ENCODE measurements at places on chromosomes 2 and 18.

GRCh38 chr18:9419956-9420631 is 55.2 kb upstream of the RALBP1 start:
- no peak for DNase-seq

- no peak for DNase-seq
Measured at GRCh38 chr18:76937597-76937996, 115.2 kb downstream of the ZNF236 start.

- no peak for DNase-seq
Measured at GRCh38 chr2:177753682-177754491, 318.7 kb downstream of the PDE11A start.

DNA sequence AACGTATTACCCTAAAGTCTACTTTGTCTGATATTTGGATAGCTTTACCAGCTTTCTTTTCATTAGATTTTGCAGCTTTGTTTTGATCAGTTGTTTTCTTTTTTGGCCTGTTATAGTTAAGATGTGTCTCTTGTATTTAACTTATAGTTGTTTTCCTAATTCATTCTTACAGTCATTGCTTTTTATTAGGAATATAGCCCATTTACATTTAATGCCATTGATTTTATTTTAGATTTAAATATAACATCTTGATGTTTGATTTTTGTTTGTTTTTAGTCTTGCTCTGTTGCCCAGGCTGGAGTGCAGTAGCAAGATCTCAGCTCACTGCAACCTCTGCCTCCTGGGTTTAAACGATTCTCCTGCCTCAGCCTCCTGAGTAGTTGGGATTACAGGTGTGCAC is 215.9 kb upstream of the HDAC4 start:
- DNase-seq = no peak

- no peak for DNase-seq
Measured at GRCh38 chr18:44702594-44702993, 21.9 kb downstream of the SETBP1 start.

- no peak for DNase-seq
Measured at GRCh38 chr2:135029481-135030134, 17.6 kb downstream of the MAP3K19 start.

DNA sequence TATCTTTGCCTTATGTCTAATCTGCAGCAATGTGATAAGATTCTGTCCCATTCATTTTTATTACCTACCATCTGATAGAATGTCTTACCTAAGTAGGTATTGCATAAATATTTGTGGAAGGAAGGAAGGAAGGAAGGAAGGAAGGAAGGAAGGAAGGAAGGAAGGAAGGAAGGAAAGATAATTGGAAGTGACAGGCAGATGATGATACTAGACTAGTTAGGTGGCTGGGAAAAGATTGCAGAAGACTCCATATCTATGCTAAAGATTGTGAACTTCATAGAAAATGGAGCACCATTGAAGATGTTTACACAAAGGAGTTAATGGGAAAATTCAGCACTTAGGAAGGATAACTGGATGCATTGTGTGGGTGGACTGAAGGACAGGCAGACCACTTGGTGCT is 909.0 kb downstream of the EPHA4 start:
- DNase-seq = no peak

DNA sequence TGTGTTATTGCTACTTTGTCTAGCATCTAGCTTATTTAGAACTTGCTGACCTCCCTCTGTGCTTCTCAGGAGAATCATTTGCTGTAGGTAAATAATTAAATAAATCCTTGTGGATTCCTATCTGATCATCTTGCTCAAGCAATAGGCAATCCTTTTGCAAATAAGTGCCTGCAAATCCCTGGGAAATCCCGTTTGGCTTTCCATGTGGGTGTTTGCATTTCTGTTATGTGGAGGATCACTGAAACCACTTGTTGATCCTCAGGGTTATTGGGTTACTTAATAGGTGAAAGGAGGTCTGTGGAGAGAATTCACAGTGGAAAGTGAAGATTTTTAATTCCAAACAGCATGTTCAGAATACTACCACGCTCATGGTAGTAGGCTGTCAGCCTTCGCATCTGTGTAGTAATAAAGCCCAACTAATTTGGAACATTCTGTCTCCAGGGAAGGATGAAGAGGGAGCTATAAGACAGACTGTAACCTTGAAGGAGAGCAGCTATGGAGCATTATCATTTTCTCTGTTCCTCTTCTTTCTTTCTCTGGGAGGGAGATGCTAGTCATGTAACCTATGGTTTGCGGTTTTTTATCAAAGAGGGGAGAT is 72.5 kb downstream of the GULP1 start:
- no peak for DNase-seq

- DNase-seq = no peak
Measured at GRCh38 chr2:221100467-221101089, 471.5 kb downstream of the EPHA4 start.

- no peak for DNase-seq
Measured at GRCh38 chr2:64035072-64035942, 16.1 kb upstream of the VPS54 start.

- no peak for DNase-seq
Measured at GRCh38 chr18:10487154-10487553, 32.7 kb downstream of the APCDD1 start.

- DNase-seq = no peak
Measured at GRCh38 chr2:29064346-29064715, 10.0 kb downstream of the PCARE start.

DNA sequence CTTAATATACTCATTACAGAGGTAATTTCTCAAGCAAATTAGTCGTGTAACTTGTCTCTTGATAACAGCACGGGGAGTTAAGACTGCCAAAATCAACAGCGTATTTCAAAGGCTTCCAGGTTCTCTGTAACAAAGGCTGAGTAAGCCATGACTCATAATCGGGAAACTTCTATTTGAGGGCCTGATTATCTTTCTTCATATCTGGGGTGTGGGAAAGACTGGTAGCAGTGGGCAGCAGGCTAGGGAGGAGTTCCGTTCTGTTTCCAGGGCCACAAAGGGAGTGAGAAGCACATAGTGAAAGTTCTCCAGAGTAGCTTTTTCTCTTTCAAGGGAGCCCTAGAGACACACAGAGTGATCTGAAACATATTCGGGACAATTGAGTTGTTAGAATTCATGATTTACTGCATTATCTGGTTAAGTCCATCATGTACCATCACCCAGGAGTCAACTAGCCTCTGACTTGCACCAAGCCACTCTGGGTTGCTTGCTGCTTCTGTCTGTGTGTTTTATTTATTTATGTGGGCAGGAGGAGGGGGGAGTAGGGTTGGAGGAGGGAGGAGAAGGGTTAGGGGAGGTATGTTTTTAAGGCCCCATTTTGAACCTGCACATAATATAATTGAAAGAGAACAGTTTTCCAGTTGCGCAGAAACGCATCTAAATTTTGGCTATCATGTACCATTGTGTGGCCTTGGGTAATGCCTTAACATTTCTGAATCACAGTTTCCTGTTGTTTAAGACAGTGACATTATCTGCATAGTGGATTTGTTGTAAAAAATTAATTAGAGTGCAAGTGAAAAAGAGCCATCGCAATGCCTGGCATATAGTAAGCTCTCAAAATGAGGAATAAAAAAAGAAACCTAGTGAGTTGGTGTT is 80.5 kb upstream of the ITPRID2 start:
- no peak for DNase-seq

All from stimulated activated CD4-positive, alpha-beta T cell treated with anti-CD3 and anti-CD28 coated beads, Interleukin-12 subunit alpha, Interleukin-12 subunit beta, amount 100 ng/mL, for 4 hours (primary cell).